NCI-H2171 (cell line): ENCODE measurements at places on chromosomes 2 and 18.

- no peak for DNase-seq
Measured at GRCh38 chr2:108593547-108594098, 59.4 kb downstream of the LIMS1 start.

GRCh38 chr2:234193977-234194563, 143.6 kb downstream of the SPP2 start:
- no peak for DNase-seq

GRCh38 chr2:20115902-20116301, 64.5 kb upstream of the LAPTM4A start:
- no peak for DNase-seq

- DNase-seq: no peak
Measured at GRCh38 chr2:171227066-171227782, 66.5 kb upstream of the TLK1 start.

GRCh38 chr18:77052983-77053309, 79.6 kb downstream of the MBP start:
- DNase-seq: peak; percentile 40

DNA sequence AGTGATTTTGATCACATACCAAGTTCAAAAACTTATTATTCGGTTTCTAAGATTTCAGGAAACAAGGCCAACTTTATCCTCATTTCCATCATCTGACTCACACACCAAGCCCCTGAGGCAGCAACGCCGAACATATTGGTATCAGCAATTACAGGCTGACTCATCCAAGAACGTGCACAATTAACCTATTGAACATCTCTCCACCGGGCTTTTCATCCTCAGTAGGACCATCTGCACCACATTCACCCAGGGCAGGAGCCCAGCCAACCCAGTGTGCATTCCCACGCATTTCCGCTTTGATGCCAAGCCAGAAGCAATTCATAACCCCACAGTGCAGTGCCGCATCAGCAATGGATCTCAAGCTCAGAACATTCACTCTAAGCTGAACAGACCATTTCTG, 52.9 kb downstream of the SCG2 start:
- no peak for DNase-seq

- DNase-seq: peak; percentile 84
Measured at GRCh38 chr2:159290289-159290907, 3.9 kb upstream of the WDSUB1 start.

- DNase-seq: no peak
Measured at GRCh38 chr2:239393388-239393940, 7.4 kb downstream of the HDAC4 start.

DNA sequence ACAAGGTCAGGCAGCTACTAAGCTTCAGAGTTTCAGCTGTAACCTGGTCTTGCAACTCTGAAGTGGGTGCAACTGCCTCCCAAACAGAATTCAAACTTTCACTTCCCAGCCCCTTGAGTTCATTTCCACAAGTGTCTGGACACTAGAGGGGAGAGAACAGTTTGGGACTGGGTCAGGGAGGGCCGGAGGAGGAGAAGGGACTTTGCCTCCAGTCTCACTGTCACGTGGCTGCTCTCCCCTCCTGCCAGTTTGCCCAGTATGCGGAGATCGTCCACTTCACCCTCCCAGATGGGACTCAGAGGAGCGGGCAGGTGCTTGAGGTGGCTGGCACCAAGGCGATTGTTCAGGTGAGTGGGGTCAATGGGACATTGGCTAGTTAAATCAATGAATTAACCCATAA, 20.6 kb upstream of the ANKRD53 start:
- DNase-seq: no peak

DNA sequence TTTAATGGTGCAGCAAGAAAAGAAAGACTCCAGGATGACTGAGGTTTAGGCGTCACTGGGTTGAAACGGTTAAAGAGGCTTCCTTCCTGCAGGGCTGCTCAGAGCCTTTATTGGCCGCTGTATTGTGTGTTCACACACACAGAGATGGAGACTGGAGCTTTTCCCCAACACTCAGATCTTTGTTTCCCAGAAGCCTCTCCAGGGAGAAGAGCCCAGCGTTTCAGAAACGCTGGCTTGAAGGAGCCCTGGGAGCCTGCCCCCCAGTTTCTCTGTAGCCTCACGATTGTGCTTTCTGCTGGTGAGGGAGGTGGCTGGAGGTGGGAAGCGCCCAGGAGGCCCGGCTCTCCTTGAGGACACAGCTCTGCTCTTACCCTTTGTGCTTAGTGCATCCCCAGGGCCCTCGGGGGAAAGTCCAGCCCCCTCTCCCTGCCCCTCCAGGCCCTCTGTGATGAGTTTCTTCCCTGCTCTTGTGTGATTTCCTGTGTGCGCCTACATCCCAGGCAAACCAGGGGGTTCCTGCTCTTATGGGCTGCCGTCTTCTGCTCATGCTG, 37.1 kb downstream of the RRM2 start:
- DNase-seq: no peak

DNA sequence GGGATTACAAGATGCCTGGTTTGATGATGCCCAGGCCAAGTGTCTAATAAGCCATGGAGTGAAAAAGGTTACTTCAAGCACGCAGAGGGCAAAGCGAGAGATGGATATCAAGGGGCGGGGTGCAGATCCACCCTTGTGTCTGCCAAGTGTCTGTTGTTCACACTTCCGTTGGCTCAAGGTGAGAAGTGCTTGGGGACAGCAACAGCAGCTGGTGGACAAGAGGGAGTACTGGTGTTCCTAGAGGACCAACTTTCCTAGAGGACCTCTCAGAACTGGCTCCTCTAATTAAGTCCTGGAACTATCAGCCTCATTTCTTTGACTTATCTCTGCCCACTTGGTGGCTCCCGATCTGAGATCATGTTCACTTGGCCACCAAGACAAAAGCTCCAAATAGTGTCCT, 299.1 kb downstream of the PRKCE start:
- DNase-seq: no peak
